MCF 10A (cell line): ENCODE measurements at places on chromosomes 3 and 15. TPM values are rescaled to one million over a fixed set of nuclear protein-coding genes. Genes with fewer than 3 reads are reported as not detected.

VWA5B2 gene
- not detected in 2 replicates for total RNA-seq

GOLGA8T gene
- 0.59 and 0.61 TPM in 2 replicates for total RNA-seq

CNTN4 gene
- total RNA-seq = 0.12 and 2.7 TPM in 2 replicates

CCR9 gene
- not detected in 2 replicates for total RNA-seq
